ENCODE measurements at places on chromosomes 1 and 21.

DNA sequence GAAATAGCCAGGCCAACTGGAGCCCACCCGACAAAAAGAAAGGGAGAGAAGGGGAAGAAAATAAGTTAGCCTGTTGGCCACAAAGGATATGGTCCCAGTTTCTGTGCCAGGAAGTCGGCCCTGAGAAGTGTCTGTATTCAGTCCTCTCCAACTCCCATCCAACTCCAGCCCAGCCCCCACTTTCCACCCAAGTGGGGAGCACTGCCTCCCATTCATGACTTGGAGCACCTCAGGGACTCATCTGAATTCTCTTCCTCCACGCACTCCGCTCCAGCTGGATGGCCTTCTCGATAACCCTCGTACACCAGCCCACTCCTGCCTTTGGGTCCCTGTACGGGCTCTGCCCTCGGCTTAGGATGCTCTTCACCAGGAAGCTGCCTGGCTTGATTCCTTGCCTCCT lies 2.0 kb upstream of the WNT2B start:
- no peak for DNase-seq

- no peak for DNase-seq
Measured at GRCh38 chr1:247496581-247497285, 38.8 kb upstream of the OR2B11 start.

GRCh38 chr1:175527773-175528172 lies 215.6 kb downstream of the TNR start:
- DNase-seq = no peak

DNA sequence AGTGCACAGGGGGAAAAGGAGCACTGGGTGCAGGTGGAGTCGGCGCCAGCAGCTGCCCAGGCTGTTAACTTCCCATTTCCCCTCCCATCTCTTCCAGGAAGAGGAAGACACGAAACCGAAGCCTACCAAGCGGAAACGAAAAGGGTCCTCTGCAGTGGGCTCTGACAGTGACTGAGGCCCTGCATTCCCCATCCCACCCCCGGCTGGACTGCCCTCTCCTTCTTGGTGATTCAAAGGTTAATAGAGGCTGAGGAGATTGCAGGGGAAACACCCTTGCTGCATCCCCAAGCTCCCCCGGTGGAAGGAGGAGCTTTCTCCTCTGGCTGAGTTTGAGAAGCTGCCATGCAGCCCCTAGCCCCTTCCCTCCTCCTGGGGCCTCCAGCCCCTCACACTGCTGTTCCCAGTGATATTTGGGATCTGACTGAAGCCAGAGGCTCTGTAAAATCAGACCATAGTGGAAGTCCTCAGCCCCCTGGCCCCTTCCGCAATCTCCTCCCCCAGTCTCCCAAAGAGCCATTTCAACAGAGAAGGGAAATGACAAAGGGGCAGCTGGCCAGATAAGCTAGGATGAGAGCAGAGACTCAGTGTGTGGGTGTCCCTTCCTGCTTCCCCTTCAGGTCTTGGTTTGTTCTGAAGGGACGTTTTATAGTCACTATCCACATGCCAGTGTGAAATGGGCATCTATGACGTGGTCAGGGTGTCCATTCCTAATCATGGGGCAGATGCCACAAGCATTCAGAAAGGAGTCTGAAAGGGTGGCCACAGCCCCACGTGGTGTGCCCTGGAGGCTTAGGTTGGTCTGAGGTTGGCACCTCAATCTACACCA lies 1.9 kb upstream of the SLC27A3 start:
- no peak for DNase-seq
